ENCODE measurements at places on chromosomes 3 and 15.

DNA sequence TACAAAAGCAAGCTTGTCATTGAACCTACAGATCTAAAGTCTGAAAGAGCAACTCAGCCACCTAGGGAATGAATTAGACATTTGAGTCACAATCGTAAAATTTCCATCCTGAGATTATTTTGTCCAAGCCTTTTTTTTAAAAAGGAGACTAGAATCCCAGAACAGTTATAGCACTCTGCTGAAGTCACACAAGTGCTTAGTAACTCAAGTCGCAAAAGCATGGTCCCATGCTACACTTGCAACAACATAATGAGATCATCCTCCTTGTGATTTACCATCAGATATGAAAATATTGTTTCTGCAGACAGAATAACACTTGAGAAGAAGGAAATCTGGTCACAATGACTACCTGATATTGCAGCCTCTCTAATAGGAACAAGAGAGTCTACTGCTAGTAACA, 106.7 kb downstream of the ZIC4 start:
- no peak for DNase-seq

DNA sequence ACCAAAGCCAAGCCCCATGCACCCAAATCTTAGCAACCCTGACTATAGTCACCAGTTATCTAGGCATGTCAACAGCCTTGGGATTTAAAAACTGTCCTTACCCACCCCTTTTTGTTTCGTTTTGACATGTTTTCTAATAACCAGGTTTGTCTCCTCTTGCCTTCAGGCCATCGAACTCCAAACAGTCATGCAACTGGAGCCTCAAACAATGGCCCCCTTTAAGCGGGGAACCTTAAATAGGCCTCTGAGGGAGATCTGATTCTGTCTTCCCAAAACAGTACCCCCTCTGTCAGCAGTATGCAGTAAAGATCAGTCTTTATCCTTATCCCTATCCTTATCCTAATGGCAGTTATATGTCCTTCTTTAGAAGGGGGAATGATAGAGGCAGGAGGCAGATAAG, 105.7 kb downstream of the DPH6 start:
- DNase-seq: no peak

- DNase-seq: no peak
These were observed 246.9 kb downstream of the GOLGA6L6 start for GRCh38 chr15:20294651-20295237.

- peak; percentile 85 for DNase-seq
These were observed 2.1 kb upstream of the CCDC80 start for GRCh38 chr3:112642912-112643506.

DNA sequence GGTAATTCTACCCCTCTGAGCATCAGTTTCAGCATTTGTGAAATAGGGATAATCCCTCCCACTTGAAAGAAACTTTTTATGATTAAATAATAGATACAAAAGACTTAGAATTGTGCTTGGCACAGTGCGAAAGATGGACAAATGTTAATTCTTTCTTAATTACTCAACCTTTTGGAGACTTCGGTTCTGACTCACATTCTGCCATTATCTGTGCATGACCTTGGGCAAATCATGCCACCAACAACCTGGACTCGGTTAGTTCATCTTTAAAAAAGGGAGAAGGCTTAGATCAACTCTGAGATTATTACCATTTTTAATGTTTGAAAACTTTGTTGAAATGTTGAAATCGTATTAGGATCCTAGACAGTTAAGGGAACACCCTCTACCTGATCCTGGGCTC, 40.6 kb upstream of the POLR2M start:
- no peak for DNase-seq

DNA sequence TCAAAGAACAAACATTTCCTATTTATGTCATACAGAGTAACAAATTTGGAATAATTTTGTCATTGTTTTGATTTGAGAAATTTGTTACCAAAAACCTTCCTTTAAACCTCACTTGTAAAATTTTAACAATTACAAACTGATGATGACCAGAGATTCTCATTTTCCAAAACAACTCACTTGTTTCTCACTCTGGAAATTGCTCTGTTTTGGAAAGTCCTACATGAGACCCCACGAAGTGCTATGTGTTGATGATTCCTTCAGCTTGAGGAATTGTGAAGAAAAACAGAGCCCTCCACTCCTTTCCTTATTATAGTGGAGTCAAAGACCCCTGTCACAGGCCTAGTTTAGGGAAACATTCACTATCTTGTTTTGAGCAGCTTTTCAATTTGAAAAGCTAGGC, 157.6 kb upstream of the RASGRP1 start:
- DNase-seq: no peak

DNA sequence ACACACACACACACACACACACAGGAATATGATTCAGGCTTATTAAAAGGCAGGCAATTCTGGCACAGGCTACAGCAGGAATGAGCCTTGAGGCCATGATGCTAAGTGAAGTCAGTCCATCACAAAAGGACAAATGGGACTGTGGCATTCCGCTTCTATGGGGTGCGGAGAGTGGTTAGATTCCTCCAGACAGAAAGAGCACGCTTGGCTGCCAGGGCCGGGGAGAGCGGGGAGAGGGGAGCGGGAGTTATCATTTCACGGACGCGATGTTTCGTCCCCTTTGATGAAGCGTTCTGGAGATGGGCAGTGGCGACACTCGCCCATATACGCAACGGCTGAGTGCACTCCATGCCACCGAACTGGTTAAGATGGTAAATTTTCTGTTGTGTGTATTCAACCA, 58.5 kb upstream of the FAM174B start:
- peak; percentile 83 for DNase-seq

DNA sequence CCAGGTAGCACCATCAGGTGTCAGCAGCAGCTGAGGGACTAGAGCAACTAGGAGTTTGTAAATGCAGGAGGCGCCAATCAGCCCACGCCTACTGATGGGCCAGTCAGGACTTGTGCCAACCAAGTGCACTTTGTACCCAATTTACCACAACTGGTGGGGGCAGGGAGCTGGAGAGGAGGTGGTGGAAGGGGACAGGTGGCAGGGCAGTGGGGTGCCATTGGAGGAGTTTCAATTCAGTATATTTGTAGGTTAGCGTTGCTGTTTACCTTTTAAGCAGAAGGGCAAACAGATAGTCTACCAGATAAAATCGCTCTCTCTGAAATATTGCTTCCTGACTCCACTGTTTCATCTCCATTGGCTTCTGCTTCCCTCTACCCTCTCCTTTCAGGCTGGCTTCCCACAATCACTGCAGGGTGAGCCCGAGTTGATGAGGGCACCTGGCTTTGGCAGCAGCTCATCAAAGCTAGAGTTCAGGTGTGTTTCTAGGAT, 75.7 kb downstream of the TRIM69 start:
- DNase-seq: no peak

DNA sequence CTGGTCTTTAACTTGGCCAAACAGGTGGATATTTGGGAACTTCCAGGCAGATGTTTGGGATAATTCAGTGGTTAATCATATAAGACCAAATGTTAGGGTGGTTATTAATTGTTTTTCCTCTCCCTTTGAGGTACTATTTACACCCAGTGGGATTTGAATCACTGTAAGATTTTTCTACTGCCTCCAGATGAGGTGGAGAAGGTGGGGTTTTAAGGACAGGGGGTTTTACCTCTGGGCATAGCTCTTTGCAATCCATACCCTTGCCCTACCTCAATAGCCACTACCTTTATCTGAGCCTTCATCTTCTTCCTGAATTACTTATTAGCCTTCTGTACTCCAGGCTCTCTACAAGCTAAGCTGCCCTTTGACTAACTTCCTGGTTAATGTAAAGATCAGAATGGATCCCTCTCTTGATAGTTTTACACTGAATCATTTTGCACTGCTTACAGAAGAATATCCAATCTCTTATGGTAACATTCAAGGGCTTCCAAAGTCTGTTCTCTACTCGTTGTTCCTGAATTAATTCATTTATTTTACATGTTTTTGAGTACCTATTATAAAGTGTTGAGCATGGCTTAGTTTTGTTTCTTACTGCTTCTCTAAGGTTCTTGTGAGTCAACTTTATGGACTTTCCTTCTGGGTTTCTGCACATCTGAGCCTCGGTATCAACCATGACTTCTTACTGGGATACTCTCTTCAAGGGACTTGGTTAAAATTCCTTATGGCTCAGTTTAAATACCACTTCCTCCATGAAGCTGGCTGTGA, 331.2 kb upstream of the TBL1XR1 start:
- DNase-seq: no peak

DNA sequence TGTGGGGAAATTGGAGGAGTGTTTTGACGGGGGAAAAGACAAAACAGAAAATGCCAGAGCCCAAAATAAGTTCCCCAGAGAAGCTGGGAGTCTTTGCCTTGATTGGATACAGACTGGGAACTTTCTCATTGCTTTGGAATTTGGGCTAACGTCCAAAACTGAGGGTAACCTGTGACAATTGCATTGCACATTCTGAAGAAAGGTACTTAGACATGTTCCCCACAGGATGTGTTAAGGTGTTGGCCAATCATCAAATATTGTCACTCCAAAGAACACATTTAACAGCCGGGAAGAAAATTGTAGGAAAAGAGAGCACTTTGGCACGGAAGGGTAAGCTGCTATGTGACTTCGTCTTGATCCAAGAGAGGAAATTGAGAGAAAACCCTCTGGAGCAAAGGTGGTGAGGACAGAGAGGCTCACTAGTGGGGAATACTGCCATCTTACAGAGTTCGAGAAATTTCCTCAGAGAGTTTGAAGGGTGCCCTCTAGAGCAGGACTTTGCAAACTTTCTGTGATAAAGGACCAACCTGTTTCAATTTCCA, 619.5 kb upstream of the TBL1XR1 start:
- no peak for DNase-seq

DNA sequence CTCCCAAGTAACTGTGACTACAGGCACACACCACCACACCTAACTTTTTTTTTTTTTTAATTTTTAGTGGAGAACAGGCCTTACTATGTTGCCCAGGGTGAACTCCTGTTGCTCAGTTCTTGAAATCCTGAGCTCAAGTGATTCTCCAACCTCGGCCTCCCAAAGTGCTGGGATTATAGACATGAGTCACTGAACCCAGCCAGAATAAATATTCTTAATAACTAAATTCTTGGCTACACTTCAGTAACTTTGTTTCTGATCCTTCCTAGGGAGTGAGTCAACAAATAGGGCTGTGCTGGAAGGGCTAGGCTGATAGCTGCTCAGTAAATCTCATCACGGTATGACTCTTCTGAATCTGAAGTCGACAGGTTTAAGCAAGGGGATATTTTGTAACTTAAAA, 56.6 kb downstream of the P3H2 start:
- no peak for DNase-seq

- DNase-seq: no peak
These were observed 130.1 kb upstream of the LINGO1 start for GRCh38 chr15:77762747-77763355.

GRCh38 chr3:34584971-34585370, 786.5 kb downstream of the PDCD6IP start:
- DNase-seq: no peak

- DNase-seq: peak; percentile 88
These were observed 113.7 kb upstream of the RPL32 start for GRCh38 chr3:12954891-12955650.

- DNase-seq: peak; percentile 42
These were observed 95.1 kb downstream of the FOXP1 start for GRCh38 chr3:71488391-71488809.

DNA sequence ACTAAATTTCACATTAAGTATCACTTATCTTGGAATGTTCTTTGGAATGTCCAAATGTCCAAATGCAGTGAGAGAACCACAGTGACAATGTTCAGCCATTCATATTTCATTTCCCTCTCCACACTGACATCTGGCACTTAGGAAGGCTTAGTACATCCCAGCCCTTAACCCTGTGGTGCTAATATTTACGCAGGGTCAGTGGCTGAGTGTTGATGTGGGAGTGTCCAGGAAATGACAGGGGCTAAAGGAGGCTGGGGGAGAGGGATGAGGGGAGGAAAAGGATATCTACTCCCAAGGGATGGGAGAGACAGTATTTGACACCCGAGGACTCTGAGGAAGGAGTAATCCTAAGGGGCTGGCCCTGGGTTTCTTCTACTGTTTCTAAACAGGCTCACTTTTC, 14.1 kb upstream of the CCR4 start:
- no peak for DNase-seq

- DNase-seq: no peak
These were observed 291.2 kb upstream of the RBMS3 start for GRCh38 chr3:28989646-28990089.

DNA sequence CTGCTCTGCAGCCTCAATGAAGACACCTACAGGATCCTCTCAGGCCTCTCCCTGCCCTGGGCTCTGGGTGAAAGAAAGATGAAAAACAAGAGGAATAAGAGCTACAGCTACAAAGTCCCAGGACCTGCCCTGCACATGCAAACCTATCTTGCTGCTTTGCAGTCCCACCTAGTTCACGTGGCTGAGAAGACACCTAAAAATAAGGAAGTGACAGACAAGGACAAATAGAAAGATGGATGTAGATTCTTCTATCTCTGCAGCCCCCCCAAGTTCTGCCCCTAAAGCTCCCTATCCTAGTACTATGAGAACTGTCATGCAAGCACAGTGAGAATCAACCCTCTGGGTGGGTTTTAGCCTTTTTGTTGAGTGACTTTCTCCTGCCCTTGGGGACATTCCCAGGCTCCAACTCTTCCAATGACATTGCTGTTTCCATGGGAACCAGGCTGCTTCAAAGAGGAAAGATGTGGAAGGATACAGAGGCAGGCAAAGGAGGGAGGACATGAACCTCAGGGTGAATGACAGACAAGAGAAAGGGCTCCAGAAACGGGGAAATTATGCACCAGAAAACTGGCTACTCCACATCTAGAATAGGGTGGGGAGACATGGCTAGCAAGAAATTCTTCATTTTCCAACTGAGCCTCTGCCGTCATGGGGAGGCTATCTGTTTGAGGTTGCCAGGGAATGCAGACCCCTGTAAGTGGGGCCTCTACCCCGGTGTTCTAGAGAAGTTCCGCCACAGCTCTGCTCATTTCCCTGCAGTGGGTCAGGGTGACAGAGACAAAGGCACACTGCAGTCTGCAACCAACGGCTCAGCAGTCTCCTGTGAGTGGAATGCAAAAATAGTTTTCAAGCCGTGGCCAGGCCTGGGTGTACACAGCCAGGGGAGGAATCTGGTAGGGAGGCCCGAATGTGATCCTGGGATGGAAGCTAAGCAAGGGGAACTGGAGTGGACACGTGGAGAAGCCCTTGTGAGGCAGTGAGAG, 5.2 kb downstream of the CSPG5 start:
- DNase-seq: no peak

GRCh38 chr3:55724407-55724784, 237.3 kb upstream of the WNT5A start:
- DNase-seq: no peak

DNA sequence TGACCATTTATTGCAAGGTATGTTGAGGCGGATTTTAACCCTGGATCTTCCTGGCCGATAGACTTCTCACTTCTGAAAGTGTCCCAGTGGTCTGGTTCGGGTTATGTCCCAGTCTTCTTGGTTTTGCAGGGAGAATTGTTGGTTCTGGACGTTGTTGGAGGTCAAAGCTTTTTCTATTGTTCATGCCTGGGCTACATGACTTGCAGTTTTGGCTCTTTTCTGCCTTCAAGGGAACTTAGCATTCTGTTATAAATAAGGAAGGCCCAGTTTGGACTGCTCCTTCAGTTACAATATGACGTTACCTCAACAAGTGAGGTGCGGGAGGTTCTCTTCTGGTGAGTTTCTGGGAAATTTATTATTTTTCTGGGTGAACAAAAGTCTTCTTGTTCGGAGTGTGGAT, 614.3 kb downstream of the DIPK2A start:
- no peak for DNase-seq

- DNase-seq: no peak
These were observed 2.1 kb upstream of the ACKR4 start for GRCh38 chr3:132595014-132595413.

GRCh38 chr15:60582370-60583036, 103.6 kb upstream of the ICE2 start:
- DNase-seq: no peak

All from SK-N-SH (cell line).